ENCODE measurements at places on chromosomes 4 and X. TPM values are rescaled to one million over a fixed set of nuclear protein-coding genes. Genes with fewer than 3 reads are reported as not detected.

- no peak for DNase-seq
Observed at GRCh38 chr4:118850488-118851173, 14.7 kb upstream of the SEC24D start.

- DNase-seq = no peak
Observed at GRCh38 chrX:19589105-19589504, 73.8 kb upstream of the MAP3K15 start.

DNA sequence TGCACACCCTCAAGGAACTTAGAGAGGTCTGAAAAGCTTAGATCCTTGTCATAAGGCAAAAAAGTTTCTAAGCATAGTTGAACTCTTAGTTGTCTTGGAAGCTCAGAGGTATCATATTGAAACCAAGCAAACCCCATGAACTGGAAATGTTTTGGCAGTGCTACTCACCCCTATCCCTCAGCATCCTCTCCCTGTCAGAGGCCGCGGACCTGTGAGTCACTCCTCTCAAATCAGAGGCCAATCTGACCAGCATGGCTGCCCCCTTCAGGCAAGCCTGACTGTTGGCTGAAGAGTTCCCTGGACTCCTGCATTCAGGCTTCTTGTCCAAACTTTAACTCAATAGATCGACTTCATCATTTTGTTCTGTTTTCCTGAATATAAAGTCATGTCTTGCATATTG is 69.4 kb downstream of the KCNIP4 start:
- no peak for DNase-seq

- DNase-seq = no peak
Observed at GRCh38 chrX:13598877-13599276, 29.5 kb downstream of the EGFL6 start.

GRCh38 chrX:107755721-107756120 is 19.9 kb downstream of the TSC22D3 start:
- no peak for DNase-seq

DNA sequence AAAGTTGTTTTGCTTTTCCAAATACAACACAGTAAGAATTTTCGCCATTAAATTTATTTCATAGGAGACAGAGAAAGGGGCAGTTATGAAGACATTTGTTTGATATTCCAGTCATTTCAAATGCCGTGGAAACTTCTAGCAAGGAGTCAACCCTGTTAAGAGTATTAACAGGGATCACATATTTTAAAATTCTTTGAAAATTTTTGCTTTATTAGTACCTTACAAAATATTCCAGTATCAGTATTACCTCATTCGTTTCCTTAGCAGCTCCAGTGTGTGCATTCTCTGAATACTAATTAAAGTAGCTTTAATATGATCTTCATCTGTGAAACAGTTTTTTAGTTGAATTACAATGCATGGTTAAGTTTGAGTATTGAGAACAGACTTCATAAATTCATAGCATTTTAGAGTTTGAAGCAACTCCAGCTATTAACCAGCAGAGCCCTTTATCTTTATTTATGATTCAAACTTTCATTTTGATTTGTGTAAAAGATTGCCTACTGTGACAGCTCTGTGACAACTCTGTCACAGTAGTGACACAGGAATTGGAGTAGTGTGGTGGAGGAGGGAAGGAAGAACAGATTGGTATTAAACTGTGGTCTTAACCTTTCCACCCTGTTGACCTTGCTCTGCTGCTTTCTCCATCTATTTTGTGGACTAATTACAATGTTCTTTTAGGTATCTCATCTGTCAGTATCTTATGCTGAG is 86.3 kb downstream of the PDLIM5 start:
- no peak for DNase-seq

DNA sequence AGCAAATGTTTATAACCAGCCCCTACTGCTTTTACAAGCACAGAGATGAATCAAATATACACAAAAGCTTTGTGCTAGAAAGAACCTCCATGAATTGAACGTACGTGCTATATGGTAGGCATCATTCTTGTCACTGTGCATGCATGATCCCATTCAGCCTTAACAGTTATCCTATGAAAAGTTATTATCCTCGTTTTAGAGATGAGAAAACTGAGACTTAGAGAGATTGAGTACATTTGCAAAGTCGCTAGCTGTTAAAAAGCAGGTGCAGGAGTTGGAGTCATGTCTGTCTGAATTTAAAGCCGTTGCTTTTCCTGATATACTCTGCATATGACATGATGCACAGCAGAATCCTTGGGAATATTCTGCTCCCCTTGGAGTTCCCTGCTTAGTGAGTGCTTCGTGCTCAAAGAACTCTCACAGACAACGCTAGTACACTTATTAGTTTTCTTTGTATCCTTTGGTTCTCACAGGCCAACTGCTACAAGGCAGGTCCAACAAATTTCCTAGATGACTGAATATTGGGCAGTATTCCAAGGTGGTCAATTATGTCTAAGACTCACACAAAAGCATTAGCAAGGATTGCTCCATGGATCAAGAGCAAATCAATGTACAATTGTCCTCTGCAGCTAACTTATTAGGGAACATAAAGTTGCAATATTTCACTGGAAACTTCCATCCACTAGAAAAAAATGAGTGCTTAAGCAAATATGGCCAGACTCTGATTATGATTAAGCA is 42.8 kb upstream of the TRIM2 start:
- DNase-seq = no peak

GRCh38 chr4:121200795-121201472 is 36.8 kb upstream of the TNIP3 start:
- no peak for DNase-seq

GRCh38 chrX:15816886-15817285 is 26.6 kb downstream of the ZRSR2 start:
- DNase-seq = no peak

DNA sequence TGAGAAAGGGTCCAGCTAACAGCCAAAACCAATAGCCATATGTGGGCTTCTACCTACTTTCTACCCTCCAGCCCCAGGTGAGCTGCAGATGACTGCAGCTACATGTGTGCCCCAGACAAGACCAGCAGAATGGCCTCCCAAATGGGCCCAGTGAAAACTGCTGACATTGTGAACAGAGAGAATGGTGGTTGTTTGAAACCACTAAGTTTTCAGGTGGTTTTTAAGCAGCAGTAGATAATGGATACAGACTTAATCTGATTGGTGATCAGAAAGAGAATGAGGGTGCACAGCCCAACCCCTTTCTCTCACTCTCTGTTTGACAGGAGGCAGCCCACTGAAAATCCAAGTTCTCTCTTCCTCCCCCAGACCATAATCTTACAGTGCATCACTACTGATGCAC is 42.5 kb upstream of the BBS12 start:
- no peak for DNase-seq

DNA sequence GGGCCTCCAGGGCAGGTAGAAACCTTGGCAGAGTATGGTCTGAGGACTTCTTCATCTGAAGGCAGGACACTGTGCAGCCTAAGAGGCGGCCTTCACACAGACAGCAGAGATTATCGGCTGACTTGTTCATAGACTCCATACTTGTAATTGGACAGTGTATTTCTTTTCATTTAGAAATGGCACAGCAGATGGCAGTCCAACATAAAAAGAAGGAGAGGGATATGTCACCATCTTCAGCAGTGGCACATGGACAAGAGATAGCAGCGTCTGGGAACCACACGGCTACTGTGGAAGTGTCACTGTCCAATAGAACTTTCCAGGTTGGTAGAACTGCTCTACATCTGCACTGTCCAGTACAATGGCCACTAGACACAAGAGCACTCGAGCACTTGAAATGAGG is 21.7 kb upstream of the GEMIN8 start:
- no peak for DNase-seq

DNA sequence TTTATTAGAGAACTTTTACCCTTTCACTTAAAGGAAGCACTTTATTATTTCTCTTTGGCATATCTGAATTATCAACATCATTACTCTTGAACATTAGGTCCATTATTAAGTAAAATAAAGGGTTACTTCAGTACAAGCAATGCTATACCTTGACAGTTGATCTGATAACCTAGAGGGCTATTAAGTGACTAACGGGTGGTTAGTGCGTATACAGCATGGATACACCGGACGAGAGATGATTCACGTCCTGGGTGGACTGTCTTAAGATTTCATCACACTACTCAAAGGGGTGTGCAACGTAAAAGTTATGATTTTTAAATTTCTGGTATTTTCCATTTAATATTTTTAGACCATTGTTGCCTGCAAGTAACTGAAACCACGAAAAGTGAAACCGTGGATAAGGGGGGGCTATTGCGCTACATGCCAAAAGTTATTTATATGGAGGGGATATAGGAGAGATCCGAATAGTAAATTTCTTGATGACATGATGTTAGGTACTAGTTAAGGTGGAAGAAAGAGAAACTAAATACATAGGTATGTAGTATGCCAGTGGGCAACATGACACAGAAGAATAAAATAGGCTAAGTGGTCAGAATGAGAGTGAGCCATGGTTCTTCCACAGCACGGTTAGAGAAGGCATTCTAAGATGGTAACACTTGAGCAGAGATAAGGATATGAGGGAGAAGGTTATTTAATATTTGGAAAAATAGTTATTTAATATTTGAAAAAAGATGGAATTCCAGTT is 230.8 kb upstream of the ANKRD50 start:
- DNase-seq = no peak

DNA sequence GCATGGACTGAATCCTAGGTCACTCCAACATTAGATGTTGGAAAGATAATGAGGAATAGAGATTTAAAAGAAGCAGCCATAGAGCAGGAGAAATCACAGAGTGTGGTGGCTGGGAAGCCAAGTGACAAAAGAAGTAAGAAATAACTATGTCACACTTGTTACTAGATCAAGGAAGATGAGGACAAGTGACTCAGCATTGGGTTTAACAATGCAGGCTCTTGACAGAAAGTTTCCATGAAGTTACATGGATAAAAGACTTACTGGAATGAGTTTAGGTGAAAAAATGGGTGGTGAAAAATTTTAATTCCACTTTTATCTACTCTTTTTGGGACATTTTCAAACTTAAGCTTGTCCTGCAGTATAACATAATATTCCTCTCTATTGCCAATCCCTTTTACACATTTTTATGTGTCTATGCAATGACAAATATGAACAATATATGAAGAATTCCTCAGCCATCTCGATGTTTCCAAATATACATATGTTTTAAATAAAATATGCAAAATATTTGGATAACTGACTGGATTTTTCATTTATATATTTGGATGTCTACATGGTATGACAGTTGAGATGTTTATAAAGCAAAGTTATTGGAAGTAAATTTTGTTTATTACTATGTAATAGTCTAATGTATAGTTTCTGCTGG is 462.6 kb downstream of the IL15 start:
- DNase-seq = no peak

DNA sequence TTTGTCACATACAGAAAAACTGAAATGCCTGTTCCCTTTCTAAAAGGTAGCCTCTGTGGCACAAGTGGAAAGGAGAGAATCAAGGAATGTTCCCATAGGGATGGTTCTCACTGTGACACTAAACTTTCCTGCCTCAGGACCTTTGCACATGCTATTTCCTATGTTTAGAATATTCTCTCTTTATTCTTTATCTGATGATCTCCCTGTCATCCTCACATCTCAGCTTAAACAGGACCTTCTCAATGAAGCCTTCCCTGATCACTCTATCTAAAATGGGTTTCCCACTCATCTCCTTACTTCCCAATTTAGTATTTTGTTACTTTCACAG is 32.3 kb downstream of the HOPX start:
- DNase-seq = no peak

DNA sequence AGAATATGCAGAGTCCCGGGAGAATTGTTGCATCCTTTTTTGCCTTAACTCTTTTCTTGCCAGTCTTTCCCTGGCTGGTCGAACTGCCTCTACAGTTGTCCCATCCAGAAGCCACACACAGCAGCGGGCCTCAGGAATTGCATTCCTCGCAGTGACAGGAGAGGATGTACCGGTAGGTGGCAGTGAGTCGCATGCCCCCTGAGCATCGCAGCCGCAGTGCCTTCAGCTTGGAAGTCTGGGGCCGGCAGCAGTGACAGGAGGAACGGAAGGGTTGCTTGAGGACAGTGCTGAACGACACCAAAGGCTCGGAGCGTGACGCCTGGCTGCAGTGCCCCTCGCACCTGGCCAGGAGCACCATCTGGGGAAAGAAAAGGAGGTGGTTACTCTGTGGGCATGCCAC is 23.5 kb downstream of the NDP start:
- peak; percentile 16 for DNase-seq

DNA sequence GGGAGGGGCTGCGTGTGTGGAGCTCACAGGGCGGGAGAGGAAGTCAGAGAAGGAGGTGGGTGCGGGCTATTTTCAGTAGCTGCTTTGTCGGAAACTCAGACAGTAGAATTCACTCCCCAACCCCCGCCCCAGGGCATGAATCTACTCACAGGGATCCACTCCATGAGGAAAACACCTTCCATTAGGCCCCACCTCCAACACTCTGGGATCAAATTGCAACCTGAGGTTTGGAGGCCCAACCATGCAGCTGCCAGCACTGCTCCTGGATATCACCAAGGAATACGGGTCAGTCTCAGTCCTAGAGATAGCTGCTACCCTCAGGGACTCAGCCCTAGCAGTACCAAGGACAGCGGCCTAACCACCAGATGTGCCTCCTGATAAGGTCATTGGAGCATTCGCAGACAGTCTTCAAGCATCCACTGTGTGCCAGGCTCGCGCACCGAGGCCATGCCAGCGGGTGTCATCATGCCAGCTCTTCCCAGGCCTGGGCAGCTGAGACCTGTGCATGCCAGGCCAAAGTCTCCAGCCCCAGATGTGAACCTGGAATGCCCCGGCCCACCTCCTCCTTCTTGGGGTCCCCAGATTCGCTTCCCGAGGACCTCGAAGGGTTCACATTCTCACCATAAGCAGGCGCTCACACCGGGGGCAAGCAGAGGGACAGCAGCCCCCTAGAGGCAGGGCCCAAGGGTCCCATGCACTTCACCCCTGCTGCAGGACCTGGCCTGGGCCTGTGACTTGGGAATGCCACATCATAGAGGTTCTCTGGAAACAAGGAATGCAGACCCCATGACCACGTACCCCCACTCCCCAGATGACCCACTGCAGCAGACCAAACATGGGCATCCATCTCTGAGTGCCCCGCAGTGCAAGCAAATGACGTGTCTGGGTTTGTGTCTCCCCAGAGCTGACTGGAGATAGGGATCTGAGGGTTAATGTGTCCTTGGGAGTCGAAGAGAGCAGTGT is 102.3 kb downstream of the ADRA2C start:
- DNase-seq = no peak

- DNase-seq = no peak
Observed at GRCh38 chr4:153166716-153167501, 37.3 kb upstream of the TRIM2 start.

Gene IL1RAPL1
- total RNA-seq = 4.1 TPM

Gene SPANXC
- not detected for total RNA-seq

Gene ADAM29
- total RNA-seq = not detected

Gene GAGE12H
- not detected for total RNA-seq

Gene UGT2B7
- total RNA-seq = 1.2 TPM

Gene MAGEA1
- not detected for total RNA-seq

Gene TMEM156
- not detected for total RNA-seq

Gene SEC24B
- 40.3 TPM for total RNA-seq

Gene RAB33A
- 0.87 TPM for total RNA-seq

Gene SMARCA1
- 183 TPM for total RNA-seq

Gene MAGEA9
- not detected for total RNA-seq

Gene IL13RA1
- 30.8 TPM for total RNA-seq

Gene NSUN7
- total RNA-seq = 20.1 TPM

Gene CLIC2
- total RNA-seq = 2.0 TPM

All from progenitor cell of endocrine pancreas (in vitro differentiated cells).